ENCODE measurements at places on chromosomes 5 and 9.

- DNase-seq: no peak
Measured at GRCh38 chr9:91146391-91147019, 215.2 kb downstream of the AUH start.

GRCh38 chr9:89745601-89746376 lies 141.0 kb downstream of the GADD45G start:
- DNase-seq: no peak

DNA sequence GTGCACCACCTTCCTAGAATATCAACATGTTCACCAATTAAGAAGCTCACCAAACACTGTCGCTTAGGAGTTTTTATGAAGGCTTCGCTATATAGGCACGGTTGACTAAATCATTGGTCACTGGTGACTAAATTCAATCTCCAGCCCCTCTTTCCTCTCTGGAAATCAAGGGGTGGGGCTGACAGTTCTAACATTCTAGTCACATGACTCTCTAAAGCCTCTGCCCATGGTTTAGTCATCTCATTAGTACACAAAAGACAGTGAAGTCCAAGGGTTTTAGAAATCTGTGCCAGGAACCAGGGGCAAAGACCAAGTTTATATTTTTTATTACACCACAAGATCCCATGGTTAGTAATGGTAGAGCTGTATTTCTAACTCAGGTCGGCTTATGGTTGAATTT lies 243.2 kb downstream of the ELAVL2 start:
- no peak for DNase-seq

DNA sequence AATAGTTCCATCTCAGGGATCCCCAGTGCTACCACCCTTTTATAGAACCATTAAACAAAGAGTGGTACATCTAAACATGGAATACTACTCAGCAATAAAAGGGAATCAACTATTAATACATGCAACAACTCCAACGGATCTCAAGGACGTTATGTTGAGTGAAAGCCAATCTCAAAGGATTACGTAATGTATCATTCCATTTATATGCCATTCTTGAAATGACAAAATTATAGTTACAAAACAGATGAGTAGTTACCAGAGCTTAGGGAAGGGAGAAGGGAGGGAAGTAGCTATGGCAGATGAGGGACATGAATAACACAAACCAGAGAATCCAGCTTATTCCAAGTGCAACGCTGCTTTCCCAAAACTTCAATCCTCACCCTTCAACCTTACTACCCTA lies 69.5 kb downstream of the ACTL7B start:
- DNase-seq: no peak

DNA sequence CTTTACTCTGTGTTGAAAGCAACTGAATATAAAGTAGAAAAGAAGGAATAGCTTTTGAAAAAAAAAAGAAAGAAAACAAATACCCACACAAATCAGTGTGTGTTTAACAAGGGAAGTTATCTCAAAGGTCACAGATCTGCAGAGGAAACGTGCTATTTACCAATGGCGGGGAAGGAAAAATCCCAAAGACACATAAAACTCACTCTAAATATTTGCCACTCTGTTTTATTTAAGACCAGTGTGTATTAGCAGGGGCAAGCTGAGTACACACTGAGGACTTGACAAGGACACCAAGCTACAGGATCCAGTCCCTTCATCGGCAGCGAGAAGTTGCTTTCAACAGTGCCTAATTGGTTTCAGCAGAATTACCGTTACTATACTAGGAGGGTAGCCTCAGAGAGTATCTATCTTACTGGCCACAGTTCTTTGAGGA lies 252.5 kb downstream of the DEPDC1B start:
- no peak for DNase-seq
